Activated CD4-positive, alpha-beta T cell treated with anti-CD3 and anti-CD28 coated beads, Interleukin-2, amount 50 U/mL, for 48 hours (primary cell): ENCODE measurements at places on chromosomes 2 and 18.
A peak's percentile ranks its signal among the peaks of the same experiment; 100 is the strongest.

DNA sequence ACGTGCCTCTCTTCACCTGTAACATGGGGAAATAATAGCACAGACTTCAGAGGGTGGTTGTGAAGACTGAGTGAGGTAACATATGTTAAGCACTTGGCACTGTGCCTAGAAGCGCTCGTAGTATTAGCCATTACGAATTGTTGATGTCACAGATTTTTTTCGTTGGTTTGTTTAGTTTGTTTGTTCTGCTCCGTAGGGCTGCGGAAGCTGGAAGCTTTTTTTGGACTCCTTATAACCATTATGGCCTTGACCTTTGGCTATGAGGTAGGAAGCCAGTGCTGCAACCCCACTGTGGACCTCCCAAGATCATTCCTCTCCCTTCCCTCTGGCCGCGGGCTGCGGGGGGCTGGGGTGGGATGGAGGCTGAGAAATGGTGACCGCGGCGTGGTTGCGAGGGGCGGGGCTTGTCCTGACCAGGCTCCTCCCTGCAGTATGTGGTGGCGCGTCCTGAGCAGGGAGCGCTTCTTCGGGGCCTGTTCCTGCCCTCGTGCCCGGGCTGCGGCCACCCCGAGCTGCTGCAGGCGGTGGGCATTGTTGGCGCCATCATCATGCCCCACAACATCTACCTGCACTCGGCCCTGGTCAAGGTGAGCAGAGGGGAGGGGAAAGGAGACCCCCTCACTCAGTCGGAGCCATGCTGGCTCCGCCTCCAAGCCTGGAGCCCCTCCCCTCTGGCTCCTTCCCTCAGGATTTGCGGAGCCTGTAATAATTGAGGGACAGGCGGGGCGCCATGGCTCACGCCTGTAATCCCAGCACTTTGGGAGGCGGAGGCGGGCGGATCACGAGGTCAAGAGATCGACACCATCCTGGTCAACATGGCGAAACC is 5.5 kb downstream of the SLC11A1 start:
- DNase-seq: peak; percentile 35

DNA sequence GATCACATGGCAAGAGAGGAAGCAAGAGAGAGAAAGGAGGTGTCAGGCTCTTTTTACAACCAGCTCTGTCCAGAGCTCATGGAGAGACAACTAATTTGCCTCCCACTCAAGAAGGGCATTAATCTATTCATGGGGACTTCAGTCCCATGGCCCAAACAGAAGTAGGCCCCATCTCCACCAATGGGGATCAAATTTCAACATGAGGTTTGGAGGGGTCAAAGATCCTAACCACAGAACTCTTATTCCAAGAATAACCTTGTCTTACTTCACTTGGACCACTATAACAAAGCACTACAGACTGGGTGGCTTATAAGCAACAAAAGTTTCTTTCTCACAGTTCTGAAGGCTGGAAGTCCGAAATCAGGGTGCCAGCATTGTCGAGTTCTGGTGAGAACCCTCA is 31.8 kb downstream of the GRB14 start:
- no peak for DNase-seq

- DNase-seq: no peak
Observed at GRCh38 chr2:65294701-65295100, 67.1 kb downstream of the ACTR2 start.

GRCh38 chr2:228675646-228676045 is 494.2 kb upstream of the SPHKAP start:
- no peak for DNase-seq

- DNase-seq: no peak
Observed at GRCh38 chr2:47429795-47430194, 26.8 kb downstream of the MSH2 start.

DNA sequence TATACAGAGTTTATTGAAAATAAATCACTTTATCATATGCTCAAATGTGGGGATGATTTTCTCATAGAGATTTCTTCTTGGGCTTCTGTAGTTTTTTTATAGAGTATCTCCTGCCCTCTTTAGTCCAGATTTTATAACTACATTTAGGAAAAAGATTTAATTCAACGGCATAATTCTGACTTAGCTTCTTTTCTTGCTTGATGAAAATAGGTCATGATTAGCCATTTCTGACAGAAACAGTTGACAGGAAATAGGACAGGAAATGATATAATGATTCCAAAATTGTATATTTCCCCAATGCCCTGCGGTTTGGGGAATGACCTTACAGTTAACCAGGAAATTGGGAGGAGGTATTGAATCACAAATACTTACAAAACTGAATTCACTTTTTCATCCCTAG is 1531.9 kb upstream of the ACVR2A start:
- DNase-seq: no peak

GRCh38 chr2:233940376-233941276 is 23.5 kb downstream of the TRPM8 start:
- DNase-seq: no peak

DNA sequence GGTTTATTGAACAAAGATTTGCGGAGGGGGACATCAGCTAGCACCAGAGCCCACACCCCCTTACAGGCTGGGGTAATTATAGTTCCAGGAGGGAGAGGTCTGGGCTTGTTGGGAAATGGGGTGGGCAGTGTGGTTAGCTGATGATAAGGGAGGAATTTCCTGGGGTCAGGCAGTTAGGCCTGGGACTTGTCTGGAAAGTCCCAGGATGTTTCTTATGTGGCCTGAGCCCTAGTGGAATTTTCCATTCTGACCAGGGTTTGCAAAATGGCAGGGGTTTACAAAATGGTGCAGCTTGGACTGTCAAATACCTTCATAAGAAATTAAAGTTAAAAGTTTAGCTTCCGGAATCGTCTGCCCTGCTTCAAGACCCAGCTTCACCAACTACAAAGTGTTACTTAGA is 199.1 kb downstream of the FBXO15 start:
- no peak for DNase-seq

DNA sequence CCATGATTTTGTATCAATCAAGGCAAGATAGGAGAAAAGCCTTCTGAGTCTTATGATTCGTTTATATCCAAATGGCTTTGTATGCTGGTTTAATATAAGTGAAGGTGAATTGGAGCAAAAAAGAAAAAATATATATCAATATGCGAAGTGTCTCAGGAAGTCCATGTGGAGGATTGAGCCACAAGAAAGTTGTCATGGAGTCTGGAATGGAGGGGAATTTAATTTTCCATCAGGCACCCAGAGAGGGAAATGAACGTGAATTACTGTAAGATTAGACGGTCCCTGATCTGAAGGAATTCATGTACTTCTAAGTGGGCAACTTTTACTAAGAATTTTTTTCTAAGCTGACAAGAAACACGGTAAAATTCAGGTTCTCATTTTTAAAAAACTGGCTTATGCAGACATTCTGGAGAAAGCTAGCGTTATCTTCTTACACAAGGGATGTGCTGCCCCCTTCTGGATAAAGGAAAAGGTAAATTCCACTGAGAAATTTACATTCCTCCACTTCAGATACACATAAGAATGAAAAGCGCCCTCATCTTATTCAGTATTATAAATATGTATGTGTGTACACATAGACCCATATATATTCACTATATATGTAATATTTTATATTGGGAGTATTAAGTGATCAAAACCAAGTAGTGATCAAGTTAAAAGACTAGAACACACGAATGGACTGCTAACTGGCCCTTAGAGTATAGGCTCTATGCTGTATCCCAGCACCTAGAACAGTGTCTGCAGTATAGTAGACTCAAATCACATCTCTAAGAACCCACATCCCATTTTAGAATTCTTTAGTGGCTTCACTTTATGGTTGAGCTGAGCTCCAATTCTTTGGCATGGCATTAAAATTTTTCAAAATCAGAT is 289.0 kb upstream of the TFPI start:
- DNase-seq: no peak

GRCh38 chr2:198165289-198165688 is 360.9 kb downstream of the PLCL1 start:
- DNase-seq: no peak

DNA sequence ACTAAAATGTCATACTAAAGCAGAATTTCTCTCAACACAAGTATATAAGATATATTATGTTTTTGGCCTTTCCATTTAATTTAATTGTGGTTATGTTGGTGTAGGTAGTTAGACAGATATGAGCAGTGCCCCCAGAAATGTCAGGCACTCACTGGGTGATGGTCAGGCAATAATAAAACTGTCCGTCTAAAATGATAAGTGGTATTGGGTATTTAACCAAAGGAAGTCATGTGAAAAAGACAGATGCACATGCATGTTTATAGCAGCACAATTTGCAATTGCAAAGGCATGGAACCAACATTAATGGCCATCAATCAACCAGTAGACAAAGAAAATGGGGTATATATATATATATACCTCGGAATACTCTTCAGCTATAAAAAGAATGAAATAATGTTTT is 936.6 kb upstream of the SLC39A10 start:
- DNase-seq: no peak

GRCh38 chr2:59741840-59742239 is 811.6 kb downstream of the BCL11A start:
- DNase-seq: no peak

GRCh38 chr18:23300231-23300805 is 152.8 kb upstream of the RIOK3 start:
- no peak for DNase-seq

GRCh38 chr18:70334728-70335329 is 46.0 kb downstream of the SOCS6 start:
- no peak for DNase-seq

GRCh38 chr2:225472161-225472560 is 72.7 kb downstream of the NYAP2 start:
- no peak for DNase-seq

- no peak for DNase-seq
Observed at GRCh38 chr2:212943351-212943750, 208.1 kb downstream of the IKZF2 start.

- DNase-seq: no peak
Observed at GRCh38 chr2:218002845-218003180, at the start of gene TNS1. Gene TNS1 (minus strand): TSS chr2:218002995. CDS start chr2:218002872, 123 bp downstream.

GRCh38 chr2:127293748-127294562 is at the start of gene ERCC3:
Gene ERCC3 (minus strand): TSS chr2:127294144. CDS start chr2:127294081, 63 bp downstream.
- peak; percentile 89 for DNase-seq

DNA sequence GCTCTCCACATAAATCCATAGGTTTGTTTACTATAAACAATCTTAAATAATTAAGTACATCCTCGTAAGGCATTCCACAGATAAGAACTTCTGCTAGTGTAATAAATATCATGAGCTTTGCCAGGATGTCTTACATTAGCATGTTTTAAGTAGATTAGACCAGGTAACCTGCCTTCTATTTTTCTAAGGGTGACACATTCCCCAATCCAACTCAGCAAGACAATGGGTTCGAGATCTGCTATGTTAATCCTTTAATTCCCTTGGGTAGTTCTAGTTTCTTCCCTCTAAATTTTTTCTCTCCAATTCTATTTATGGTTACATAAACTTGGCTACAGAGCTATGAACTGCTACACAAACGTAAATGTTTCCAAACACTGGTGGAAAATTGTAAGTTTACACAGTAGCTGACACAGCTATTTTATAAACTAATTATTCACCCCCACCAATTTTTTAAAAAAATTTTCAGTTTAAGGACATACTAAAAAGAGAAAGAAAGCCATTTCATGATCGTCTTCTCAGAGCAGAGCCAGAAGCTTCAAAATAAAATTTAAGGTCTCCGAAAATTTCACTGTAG is 386.5 kb upstream of the SLC39A10 start:
- DNase-seq: no peak

- DNase-seq: no peak
Observed at GRCh38 chr2:168188002-168188401, 59.4 kb downstream of the STK39 start.

- DNase-seq: no peak
Observed at GRCh38 chr18:79586436-79587225, 93.0 kb upstream of the CTDP1 start.

GRCh38 chr2:114400890-114401289 is 41.6 kb upstream of the DPP10 start:
- DNase-seq: no peak

DNA sequence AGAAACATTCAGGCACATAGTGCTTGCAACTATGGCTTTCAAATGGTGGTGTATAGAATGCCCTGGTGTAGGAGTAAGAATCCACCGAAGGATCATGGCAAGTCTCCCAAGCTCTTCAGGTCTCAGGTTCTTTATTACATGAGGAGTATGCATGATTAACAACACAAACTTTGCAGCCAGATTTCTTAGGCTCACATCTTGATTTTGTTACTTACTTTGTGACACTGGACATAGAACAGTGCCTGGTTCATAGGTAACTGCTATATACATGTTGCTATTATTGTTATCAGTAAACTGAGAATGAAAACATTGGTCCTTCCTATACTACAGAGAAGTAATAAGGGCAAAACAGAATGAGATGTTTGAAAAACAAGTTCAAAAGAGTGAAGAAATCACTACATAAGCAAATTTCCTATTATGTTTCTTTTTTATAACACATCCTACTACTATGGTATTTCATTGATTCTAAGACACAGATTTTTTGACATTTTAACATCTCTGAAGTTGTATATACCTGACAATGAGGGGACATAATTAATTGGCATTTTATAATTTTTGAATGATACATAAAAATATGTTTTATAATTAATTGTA is 284.9 kb downstream of the C1D start:
- no peak for DNase-seq

GRCh38 chr2:98464772-98465310 is 20.2 kb downstream of the INPP4A start:
- DNase-seq: no peak

DNA sequence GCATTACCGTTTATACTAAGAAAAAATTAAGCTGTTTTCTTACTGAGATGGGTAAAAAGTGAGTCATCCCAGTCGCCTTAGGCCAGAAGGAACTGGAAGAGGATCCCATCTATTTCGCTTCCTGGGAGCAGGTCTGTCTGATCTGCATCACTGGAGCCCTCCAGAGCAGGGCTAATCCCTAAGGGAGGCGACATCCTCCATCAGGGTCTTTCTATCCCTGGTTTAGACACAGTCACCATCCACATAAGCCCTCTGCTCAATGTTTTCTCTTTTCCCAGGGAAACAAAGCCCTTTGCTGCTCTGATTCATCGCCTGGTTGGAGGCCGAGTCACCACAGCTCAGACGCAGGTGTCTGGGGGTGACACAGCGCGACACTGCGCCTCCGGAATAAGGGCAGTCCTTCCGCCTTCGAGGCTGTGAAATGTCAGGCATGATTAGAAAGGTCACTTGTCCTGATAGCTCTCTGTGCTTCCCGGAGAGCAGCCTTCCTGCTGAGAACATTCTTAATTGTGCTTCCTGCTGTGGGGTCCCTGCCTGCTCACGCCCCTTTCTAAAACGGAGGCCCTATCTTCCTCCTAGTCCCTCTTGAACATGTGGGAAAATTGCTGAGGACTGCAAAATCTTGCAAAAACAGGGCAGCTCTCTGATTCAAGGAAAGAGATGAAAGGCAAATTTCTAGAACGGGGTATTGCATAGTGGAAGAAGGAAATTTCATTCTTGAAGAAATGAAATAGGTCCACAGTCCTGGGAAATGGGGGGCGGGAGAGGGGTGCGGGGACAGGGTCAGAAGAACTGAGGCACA is 56.3 kb downstream of the MARCHF4 start:
- no peak for DNase-seq

DNA sequence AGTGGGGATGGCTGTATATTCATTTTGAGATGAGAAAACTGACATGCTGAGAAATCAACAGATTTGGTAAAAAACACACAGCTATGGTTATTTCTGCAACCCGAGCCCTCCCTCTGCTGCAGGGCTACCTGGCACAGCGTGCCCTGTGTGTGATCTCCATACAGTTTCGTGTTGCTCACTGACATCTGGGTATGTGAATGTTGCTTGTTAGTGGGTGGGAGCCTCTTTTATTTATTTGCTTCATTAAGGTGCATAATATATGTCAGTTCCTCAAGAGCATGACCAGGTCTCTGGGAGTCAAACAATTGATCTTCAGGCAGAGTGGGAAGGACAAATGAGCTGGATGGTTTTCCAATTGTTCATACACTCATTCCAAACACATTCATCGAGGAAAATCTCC is 139.1 kb upstream of the FHL2 start:
- no peak for DNase-seq

GRCh38 chr2:123747326-123747725 is 277.8 kb upstream of the CNTNAP5 start:
- no peak for DNase-seq
